Activated CD8-positive, alpha-beta memory T cell treated with anti-CD3 and anti-CD28 coated beads for 1 hour (primary cell): ENCODE measurements at places on chromosomes 6 and 20.

DNA sequence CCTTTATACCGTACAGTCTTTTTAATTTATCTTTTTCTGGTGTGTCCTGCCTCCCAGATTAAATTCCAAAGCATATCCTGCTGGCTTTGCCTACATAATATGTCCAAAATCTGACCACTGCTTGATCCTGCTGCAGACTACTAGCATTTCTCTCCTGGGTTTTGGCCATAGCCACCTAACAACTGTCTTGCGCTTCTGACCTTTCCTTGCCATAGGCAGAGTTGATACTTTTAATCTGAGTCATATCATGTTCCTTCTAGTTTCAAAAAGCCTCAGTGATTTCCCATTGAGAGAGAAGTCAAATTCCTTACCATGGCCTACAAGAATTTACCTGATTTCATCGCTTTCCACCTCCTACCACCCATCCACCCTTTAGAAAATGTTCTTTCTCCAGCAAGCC lies 104.8 kb downstream of the BCKDHB start:
- DNase-seq, result no peak

DNA sequence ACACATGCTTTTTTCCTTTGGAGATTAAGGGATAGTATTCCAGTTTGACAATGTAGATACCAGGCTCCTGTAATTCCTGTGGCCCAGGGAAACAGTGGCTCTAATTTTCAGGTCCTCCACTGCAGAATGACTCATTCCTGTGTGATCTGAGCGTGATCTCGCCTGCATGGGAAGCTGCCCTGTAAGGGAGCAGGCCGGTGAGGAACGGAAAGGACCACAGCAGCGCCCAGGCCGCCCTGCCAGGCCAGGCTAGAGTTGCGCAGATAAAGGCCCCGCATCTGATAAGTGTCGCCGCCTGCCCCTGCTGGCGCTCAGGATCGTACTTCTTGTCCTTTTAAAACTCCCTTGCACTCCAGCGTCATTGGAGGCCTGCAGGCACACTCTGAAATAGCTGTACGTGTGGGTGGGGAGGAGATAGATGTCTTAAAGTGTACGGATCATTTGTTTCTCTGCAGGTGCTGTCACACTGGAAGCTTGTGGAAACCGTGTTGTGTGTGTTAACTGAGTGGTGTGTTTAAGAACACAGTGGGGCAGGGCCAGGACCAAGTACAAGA lies 60.7 kb downstream of the SYNJ2 start:
- DNase-seq, result no peak

DNA sequence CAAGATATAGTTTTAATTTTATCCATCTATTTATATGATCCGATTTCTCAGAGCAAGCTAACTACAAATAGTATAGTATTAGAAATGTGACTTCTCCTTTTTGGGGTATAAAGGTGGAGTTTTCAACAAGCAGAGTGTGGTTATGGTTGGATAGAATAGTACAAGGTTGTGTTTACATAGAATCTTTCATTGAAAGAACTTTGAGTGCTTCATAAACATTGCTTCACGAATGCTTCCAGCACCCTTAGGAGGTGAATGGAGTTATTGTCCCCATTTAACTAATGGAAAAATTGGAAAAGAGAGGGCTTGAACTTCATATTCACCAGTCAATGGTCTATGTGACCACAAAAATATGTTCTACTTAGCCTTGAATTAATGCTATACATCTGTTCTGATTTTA lies 134.1 kb upstream of the CITED2 start:
- DNase-seq, result no peak

- DNase-seq, result no peak
Measured at GRCh38 chr20:58545565-58546415, 30.6 kb upstream of the APCDD1L start.

DNA sequence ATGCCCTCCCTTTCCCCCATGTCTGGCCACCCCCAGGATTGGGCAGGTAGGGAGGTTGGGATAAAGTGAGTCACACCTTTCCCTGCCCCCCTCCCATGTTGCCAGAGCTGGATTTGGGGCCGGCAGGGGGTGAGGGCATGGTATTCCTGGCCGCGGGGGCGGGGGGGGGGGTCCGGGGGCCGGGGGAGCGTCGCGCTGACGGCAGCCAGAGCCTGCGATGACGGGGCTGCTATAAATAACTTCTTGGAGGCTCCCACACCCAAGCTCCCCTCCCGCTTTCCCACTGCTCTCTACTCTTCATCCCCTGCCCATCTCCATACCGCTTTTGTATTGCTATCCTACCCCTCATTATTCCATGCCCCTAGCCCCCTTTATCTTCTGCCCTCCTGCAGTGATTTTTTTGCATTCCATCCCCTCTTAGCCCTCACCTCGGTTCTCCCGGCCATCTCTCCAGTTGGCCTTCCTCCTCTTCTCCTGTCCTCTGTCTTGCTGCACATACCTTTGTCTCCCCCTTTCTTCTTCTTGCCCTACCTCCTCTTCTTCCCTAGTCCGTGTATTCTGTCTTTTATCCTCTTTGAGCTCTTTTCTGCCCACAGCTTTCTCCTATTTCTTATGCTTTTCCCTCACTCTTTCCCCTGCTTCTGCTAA lies 13.8 kb downstream of the SYNGAP1 start:
- DNase-seq, result no peak

- DNase-seq, result no peak
Measured at GRCh38 chr6:145147559-145147958, 587.8 kb downstream of the EPM2A start.

GRCh38 chr6:170583756-170584180 lies 669 bp downstream of the PDCD2 start:
- DNase-seq, result no peak

- DNase-seq, result no peak
Measured at GRCh38 chr6:175680-176079, 116.6 kb upstream of the DUSP22 start.

DNA sequence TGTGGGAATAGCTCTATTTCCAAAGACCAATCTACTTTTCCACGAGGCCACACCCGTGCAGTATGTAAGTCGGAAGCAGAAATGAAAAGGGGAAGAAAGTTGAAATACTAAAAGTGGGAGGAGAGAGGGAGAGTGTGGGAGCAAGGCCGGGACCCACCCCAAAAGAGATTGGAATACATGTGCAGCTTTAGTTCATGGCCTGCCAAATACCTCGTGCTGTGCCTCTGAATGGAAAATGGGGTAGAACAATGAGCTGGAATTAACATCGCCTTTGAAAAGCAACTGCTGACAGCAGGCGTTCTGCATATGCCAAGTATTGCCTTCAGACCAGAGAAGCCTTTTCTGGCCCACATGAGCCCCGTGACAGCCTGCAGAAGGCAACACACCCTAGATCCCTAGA lies 155.6 kb downstream of the CD83 start:
- no peak for DNase-seq

GRCh38 chr6:143198312-143198711 lies 137.6 kb downstream of the AIG1 start:
- no peak for DNase-seq

DNA sequence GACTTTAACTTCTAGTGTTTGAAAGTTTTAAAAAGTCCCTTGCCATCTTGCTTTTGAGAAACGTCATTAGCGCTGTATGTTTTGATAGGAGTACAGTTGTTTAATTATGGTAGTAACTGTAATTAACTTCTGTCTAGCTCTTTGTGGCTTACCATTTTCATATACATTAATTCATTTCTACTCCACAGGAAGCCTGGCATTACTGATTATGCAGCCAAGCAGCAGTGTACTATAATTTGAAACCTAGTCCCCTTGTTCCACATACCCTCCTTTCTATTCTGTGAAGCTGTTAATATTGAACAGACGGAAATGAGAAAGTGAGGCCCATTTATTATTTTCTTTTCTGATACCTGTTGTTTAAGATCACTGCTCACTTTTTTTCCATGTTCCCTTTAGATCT lies 235.4 kb downstream of the CDKAL1 start:
- no peak for DNase-seq

GRCh38 chr6:77543601-77544000 lies 80.3 kb upstream of the HTR1B start:
- DNase-seq, result no peak

DNA sequence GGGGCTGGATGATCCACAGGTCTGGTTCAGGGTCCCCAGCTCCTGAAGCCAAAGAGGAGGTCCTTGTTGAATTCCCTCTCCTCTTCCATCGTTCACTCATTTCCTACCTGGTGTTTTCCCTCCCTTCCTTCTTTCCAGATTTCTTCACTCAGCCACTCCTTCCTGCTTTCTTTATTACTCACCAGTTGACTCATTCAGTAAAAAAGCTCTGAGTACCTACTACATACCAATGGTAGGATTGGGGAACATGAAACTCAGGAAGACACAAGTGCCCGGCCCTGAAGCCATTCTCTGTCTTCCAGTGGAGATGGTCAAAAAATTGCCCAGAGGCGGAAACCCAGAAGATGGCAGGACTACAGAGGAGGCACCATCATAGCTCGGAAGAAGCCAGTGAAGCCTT lies 11.9 kb upstream of the NSFL1C start:
- no peak for DNase-seq
